ENCODE measurements at places on chromosomes 3 and 15.

GRCh38 chr3:34218706-34219385, 420.4 kb downstream of the PDCD6IP start:
- peak; percentile 42 for DNase-seq

- DNase-seq, result no peak
These were observed 4.0 kb downstream of the TNK2 start for GRCh38 chr3:195904368-195904767.

DNA sequence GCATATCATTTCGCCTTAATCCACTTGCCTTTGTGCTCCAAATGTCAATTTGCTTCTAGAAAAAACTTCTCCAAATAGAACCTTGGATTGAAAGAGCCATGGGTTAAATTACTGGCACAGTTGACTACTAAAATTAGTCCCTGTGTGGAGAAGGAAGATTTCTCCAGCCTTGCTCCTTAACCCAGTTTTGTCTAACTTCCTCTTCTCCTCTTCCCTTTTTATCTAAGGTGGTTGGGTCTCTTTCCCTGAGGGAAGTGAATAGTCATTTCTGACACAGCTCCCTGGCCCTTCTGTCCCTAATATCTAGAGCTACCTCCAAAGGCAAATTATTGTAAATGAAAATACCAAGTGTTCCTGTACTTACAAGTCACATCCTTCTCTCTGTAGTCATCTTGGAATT, 527.9 kb upstream of the TBL1XR1 start:
- DNase-seq, result no peak

GRCh38 chr15:25170113-25170731, 215.4 kb downstream of the SNRPN start:
- no peak for DNase-seq

DNA sequence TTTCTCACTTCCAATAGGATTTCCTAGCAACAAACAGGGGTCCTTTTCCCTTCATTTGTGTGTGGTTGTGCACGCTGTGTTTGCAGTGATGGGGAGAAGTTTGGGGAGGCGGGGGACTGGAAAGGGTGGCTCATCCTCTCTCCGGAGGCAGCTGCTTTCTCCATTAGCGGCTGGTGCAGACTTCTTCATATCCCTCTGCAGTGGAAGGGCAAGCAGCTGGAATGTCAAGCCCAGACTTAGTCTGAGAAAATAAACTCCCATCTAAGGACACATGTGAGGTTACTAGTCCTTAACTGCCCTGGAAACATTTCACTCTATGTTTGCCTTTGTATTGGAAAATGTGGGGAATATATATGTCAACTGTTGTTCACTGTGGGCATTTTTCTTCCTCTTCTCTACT, 467.0 kb upstream of the RASGRP1 start:
- no peak for DNase-seq
